ENCODE measurements at places on chromosomes 13 and 19.
A peak's percentile ranks its signal among the peaks of the same experiment; 100 is the strongest.

DNA sequence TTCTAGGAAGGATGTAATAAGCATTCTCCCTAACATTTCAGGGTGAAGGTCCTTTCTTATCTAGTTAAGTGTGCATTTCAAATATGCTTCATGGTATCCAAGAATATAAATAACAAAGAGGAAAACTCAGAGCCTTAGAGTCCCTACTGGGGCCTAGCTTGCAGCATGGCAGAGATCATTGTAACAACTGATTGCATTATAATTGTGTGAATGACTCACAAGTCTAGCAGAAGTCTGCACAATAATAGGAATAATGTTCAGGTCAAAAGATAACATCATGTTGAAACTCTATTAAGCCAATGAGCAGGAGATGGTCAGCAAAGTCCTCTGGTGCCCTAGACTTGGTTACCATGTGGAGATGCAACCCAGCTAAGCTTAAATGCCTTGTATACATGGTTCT is 3.4 kb downstream of the POSTN start:
- no peak for DNase-seq

DNA sequence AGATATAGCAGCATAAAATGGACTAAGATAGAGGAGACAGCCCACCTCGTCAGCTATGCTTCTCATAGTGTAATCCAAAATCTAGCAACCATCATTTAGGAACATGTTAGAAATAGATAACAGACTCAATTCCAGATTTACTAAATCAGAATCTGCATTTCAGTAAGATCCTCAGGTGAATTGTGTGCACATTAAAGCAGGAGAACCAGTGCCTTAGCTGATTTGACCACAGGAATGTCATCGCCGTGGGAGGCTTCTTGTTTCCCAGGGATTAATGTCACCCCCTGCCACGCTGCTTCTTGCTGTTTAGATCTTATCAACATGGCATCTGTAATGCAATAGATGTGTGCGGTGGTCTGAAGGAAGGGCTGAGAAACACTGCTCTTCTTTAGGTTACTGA is 84.0 kb downstream of the GPC5 start:
- DNase-seq = no peak

DNA sequence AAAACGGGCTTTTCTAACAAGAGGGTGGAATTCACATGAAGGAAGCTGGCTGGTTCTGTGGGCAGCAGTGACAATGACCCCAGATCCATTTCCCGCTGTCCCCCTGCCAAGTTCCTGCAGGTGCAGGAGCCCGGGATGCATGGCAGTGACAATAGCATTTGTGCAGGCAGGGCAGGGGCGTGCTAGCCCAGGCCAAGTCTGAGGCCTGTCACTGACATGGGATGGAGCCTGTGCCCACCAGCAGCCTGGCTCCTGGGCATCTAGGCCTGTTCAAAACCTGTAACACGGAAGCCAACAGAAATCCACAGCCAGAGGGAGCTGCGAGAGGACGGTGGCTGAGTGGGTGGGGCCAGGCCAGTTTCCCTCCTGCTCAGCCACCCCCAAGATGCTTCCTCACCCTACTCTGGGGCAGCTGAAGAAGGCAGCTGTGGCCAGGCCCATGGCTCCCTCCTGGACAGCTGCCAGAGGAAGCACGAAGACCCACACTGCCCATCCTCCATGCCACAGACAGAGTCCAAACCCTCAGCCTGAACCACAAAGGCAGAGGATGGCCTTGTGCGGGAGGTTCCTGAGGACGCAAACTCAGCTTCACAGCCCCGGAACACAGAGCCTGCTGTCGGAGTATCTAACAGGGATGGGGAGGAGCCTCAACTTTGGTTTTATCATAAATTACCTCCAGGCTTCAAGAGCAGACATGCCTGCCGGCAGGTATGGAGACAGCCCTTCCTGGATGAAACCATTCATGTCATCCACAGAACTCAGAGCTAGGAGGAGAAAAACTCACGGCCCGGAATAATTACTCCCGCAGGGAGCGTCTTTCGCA is 74.0 kb downstream of the CEBPG start:
- DNase-seq = no peak

GRCh38 chr13:65677906-65678305 is 1552.2 kb downstream of the PCDH9 start:
- no peak for DNase-seq

DNA sequence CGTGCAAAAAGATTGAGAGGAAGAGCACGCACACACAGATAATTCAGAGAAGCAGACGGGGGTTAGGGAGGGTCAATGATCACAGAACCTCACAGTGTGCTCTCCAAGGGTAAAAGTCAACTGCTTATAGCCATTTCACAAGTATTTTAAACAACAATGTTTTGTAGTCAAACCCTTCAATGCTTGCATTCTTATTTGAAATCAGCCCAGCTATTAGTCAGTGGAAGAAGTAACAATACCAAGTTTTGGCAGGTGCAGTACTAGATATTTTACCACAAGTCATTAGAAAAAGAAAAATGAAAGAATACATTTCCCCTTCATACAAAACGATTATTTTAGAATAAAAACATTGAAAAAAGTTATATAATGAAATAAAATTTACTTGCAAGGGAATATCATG is 2.6 kb downstream of the CSNK1A1L start:
- no peak for DNase-seq

DNA sequence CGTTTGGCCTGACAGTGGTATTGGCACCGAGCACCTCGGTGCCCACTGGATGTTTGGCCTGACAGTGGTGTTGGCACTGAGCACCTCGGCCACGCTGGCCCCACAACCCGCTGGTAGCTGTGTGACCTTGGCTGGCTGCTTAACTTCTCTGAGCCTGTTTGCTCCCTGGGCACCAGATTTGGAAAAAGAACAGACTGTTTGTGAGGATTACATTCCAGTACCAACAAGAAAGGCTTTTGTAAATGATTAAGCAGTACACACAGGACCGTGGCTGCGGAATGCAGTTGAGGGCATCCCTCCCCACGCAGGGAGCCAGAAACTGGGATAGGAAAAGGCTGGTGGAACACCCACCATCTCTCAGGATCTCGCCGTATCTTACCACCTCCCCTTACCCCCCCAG is 31.9 kb downstream of the SLC25A42 start:
- DNase-seq = no peak

DNA sequence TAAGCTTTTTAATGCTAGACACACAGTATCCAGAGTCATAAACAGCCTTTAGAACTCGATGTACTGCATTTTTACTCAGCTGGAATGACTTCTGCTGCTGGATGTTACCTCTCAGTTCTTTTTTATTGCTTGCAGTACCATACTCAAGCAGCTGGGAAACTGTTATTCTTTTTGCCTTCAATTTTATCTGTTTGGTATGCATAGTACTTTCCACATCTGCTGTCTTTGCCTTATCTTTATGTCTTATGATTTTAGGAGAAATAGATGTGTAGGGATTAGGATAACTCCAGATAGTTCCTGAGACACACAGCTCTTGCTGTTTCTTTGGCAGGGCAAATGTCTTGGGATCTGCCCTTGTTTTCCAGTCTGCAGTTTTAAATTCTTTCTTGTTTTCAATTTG is 31.5 kb downstream of the TEX30 start:
- DNase-seq = no peak

DNA sequence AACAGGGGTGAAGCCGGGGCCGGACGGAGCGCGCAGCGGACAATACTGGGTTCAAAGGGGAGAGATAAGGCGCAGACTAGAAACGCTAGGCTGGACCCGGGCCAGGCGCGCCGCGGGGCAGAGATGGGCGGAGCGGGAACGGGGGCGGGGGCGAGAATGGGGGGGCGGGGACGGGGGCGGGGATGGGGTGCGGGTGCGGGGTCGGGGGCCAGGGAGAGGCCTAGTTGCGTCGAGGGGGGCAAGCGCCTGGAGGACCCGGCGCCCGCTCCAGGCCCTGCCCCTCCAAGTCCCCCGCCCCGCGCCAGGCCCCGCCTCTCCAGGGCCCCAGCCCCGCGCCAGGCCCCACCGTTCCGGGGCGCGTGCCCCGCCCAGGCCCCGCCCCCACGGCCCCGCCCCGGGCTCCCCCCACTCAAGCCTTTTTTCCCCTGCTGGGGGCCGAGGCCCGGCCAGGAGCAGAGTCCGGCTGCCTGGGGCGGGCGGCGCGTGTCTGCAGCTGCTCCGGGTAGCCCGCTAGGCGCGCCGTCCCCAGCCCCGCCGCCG is at the start of gene CERS4:
Gene CERS4, plus strand, starts transcription at position 449 of the 540 bp plus-strand sequence. CDS start 41,707 bp downstream, outside the sequence.
- DNase-seq = peak; percentile 16

GRCh38 chr13:41370736-41371135 is 59.7 kb downstream of the NAA16 start:
- no peak for DNase-seq

DNA sequence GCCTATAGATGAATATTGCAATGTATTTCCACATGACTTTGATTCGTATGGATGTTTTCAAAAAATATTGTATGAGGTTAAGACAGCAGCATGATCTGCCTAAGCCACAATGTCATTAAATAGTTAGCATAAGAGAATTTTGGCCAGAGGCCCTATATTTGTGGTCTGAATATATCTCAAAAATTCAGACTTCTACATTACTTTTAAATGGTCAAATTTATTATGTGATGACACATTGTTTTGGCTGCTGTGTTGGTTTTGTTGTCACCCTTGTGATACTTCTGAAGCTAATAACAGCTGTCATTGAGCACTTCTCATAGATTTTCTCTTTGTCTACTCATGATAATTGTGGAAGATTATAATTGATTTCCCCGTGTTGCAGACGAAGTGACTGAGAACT is 288.2 kb downstream of the MYO16 start:
- DNase-seq = no peak

DNA sequence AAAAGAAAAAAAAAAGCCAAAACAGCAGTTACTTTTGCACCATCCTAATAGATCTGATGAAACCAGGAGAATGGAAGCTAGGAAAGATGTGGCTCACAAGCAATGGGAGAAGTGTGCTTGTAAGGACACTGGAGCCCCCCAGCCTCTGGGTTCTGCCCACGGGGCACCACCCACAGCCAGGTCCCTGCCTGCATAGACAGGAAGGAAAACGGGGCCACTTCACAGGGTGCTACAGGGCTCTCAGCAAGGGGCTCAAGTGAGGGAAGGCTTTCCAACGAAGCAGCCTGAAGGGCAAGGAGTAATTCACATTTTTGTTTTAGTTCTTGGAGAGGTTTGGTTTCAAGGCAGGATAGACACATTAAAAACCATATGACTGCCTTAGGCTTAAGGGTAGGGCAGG is 42.7 kb downstream of the BRD4 start:
- no peak for DNase-seq

DNA sequence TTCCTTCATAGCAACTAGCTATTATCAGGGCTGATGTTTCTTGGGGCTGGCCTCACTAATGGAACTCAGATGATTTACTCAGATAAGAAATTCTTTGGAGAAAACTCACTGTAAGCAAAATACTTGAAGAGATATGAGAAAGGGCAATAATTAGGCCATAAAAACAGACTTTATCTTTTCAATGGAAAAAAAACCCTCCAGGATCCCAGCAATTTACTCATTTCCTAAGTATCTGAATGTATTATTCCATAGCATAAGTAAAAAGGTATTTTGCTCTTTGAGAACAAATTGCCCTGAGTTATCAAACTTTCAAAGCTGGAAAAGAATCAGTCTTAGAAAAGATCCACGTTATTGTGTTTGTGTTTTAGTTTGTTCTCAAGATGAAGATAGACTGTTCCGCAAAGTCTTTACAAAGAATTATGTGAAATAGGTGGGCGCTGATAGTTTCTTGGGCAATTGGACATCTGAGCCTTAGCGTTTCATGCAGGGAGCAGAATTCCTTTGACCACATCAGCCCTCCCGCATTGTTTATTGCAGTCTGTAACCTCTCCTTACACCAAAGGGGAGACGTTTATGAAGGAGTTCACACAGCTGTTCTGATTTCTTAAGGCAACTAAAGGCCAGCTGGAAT is 29.1 kb upstream of the CSNK1A1L start:
- DNase-seq = no peak

GRCh38 chr13:94590744-94591143 is 5.2 kb downstream of the TGDS start:
- DNase-seq = no peak

DNA sequence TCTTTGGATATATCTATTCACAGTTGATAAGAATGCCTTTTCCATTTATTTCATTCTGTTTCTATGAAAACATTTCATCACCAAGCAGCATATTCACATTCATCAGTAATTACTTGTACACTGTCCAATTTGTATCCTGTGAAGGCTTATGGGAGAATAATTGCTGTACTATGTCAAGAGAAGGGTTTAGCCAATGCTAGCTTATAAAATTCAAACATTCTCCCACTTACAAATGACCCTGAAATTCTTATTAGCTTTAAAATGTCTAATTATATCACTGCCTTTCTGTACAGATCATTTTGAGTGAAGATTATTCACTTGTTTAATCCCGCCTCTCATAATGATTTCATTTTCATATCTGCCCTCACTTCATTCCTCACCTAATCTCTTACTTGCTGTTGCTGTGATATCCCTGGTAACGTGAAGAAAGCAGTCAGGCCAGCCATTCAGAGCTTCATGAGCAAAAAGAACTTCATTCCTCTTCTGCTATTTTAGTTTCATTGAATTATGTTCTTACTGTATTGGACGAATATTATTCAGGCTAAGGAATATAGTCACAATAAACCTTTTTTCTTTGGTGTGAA is 778.7 kb downstream of the OLFM4 start:
- DNase-seq = no peak

DNA sequence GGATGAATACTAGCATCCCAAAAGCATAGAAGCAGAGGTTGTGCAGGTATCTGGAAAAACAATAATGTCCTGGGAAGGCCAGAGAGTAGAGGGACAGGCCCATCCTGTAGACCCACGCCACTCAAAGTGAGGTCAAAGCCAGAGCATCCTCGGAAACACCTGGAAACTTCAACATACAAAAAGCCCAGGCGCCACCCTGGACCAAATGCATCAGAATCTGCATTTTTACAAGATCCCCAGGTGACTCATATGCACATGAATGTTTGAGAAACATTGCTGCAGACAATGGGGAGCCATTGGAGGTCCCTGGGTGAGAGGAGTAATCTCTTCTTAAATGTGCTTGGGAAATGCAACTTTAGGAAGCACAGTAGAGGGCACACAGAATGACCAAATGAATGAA is 684.1 kb downstream of the DIAPH3 start:
- no peak for DNase-seq

DNA sequence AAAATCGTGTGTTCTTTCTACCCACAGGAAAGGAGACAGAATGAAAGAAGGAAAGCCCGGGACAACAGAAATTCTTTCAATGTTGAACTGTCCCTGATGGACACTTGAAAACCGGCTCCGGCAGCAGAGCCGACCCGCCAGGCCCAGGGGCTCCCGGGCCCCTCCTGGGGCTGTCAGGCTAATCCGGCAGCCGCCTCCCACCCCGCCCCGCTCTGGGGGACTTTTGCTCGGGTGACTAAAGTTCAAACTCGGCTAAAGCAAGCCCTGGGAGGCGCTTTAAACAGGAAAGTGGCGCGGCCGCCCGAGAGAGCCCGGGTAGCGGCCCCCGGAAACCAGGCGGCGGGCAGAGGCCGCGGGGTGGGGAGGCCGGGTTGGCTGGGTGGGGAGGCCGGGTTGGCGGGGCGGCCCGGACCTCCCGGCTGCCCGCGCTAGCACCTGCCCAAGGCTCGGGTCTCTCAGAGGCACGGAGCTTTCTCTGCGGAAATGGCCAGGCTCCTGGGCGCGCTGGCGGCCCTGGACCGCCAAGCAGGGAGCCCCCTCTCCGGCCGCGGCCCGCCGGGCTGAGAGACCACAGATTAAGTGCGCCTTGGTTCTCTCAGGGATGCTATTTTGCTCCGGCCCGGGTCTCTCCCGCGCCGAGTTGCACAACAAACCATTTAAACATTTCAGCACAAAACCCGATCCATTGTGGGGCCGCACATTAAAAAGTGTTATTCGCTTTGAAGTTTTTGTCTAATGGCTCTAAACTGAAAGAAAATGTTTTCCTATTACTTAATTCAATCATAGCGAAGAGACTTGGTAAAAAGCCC is 2.6 kb upstream of the GSX1 start:
- DNase-seq = peak; percentile 2
